Activated naive CD4-positive, alpha-beta T cell treated with anti-CD3 and anti-CD28 coated beads, Interleukin-2, amount 10 ng/mL, durations not matched to agents 7 days and 5 days (primary cell): ENCODE measurements at places on chromosomes 7 and 10.

DNA sequence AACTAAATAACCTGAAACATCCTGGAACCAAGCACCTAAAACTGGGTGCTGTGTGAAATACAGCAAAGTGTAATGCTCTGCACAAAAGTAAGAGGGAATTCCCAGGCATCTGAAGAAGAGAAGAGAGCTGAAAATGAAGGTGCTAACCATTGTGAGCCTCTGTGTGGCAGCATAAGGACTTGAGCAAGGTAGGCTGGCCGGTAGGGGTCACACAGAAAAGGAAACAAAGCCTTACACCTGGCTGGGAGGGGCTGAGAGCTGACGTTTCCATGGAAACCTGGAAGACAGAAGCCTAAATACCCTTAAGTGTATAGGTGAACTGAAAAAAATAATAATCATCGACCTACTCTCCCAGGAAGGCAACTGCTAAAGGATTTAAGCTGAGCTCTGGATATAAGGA lies 48.6 kb downstream of the CUL1 start:
- H3K27me3 ChIP-seq: no peaks in the 10 kb centered on the region
- peaks cover 4% of the 10 kb centered on the region for H3K4me1 ChIP-seq
- no peak overlapping the region for H3K27ac ChIP-seq
- H3K36me3 ChIP-seq: peaks cover 45% of the 10 kb centered on the region
- no peak for DNase-seq

- peaks cover 7% of the 10 kb centered on the region for H3K4me1 ChIP-seq
- no peak overlapping the region for H3K4me3 ChIP-seq
- peaks cover 3% of the 10 kb centered on the region for H3K27me3 ChIP-seq
- no peaks in the 10 kb centered on the region for H3K36me3 ChIP-seq
- DNase-seq: no peak
Observed at GRCh38 chr7:114864278-114864677, 57.6 kb upstream of the MDFIC start.

- H3K36me3 ChIP-seq: no peaks in the 10 kb centered on the region
- no peaks in the 10 kb centered on the region for H3K27me3 ChIP-seq
- no peak overlapping the region for H3K4me3 ChIP-seq
- H3K4me1 ChIP-seq: no peaks in the 10 kb centered on the region
Observed at GRCh38 chr10:44697116-44697515, 214.0 kb upstream of the TMEM72 start.

GRCh38 chr7:151198945-151199848 lies 11.1 kb downstream of the H2BK1 start:
- peaks cover 3% of the 10 kb centered on the region for H3K4me1 ChIP-seq
- no peaks in the 10 kb centered on the region for H3K36me3 ChIP-seq
- no peak overlapping the region for H3K4me3 ChIP-seq
- H3K27ac ChIP-seq: no peak overlapping the region
- DNase-seq: no peak
- peaks cover 48% of the 10 kb centered on the region for H3K27me3 ChIP-seq

DNA sequence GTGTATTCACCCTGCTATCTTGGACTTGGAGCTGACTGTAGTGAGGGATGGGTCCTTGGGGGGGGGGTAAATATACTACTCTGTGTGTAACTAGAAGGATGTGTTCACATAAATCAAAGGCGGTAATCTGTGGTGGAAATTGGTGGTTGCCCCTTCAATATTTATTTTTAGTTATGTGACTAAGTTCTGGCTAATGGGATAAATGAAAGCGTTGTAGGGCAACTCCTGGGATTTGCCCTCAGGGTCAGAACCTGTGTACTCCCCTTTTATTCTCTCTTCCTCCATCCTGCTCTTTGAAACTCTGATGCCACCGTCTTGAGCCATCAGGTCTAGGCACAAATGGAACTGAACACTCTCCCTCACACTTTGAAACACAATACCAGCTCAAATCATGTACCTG lies 24.3 kb upstream of the ST7 start:
- H3K4me1 ChIP-seq: peaks cover 5% of the 10 kb centered on the region
- DNase-seq: no peak
- H3K27ac ChIP-seq: no peak overlapping the region
- peaks cover 12% of the 10 kb centered on the region for H3K27me3 ChIP-seq
- no peak overlapping the region for H3K4me3 ChIP-seq

DNA sequence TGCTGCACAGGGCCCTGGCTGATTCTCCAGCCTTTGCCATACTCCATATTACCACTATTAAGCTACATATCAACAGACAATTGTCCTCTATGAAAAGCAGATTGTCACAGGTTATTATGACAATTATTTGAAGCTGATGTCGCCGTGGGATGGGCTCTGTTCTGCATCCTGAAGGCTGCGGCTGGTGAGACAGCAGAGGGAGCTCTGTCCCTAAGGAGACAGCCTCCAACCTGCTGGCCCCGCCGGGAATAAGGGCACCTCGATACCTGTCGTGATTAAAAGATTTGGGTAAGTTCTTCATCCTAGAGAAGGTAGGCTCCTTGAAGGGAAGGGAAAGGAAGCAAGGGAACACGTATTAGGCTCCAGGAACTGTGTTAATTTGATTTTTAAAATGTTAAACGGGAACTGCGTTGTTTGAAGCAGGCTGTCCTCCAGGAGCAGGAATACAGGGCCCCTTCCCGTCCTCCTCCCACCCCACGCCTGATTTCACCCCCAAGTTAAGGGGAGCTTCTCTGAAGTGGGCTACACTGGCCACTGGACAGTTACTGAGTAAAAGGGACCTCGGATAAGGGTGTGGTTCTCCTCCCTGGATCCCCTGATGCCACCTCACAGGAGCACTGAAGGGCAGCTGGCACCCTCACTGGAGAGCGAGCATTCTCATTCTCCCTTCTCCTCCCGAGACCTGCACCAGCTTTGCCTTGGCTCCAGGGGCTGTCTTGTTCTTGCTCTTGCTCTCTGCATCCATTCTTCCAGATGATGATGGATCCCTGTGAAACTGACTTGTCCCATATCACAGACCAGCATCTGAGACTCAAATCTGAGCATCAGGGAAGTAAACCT lies 11.8 kb upstream of the TIAL1 start:
- peak; percentile 39 for DNase-seq
- H3K4me1 ChIP-seq: peaks cover 3% of the 10 kb centered on the region
- no peak overlapping the region for H3K27ac ChIP-seq
- no peaks in the 10 kb centered on the region for H3K36me3 ChIP-seq
- no peak overlapping the region for H3K4me3 ChIP-seq

GRCh38 chr10:9009505-9009904 lies 955.0 kb downstream of the GATA3 start:
- H3K27ac ChIP-seq: peak overlapping the region; percentile 75
- H3K4me1 ChIP-seq: peaks cover 35% of the 10 kb centered on the region
- no peaks in the 10 kb centered on the region for H3K27me3 ChIP-seq
- no peak overlapping the region for H3K4me3 ChIP-seq

GRCh38 chr10:60921633-60922032 lies 22.4 kb downstream of the RHOBTB1 start:
- DNase-seq: no peak
- H3K4me1 ChIP-seq: no peaks in the 10 kb centered on the region
- no peaks in the 10 kb centered on the region for H3K36me3 ChIP-seq
- no peak overlapping the region for H3K4me3 ChIP-seq
- no peaks in the 10 kb centered on the region for H3K27me3 ChIP-seq

DNA sequence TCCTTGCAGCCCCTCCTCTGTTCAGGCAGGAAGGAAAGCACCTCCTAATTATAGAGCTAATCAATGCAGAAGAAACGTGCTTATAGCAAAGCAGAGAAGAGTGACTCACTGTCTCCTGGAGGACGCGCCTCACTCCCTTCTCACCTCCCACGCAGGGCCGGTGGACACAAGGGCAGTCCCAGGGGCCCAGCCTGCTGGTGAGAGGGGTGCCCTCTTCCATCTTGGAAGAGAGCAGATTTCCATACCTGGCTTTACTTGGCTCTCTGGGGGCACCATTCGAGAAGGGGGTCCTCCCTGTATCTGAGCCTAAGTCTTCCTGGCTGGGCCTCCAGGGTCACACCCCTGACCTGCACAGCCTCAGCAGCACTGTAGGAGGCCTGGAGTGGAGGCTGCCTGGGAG lies 55.8 kb downstream of the RASGEF1A start:
- H3K4me1 ChIP-seq: no peaks in the 10 kb centered on the region
- DNase-seq: peak; percentile 15
- no peak overlapping the region for H3K4me3 ChIP-seq
- H3K27ac ChIP-seq: no peak overlapping the region

DNA sequence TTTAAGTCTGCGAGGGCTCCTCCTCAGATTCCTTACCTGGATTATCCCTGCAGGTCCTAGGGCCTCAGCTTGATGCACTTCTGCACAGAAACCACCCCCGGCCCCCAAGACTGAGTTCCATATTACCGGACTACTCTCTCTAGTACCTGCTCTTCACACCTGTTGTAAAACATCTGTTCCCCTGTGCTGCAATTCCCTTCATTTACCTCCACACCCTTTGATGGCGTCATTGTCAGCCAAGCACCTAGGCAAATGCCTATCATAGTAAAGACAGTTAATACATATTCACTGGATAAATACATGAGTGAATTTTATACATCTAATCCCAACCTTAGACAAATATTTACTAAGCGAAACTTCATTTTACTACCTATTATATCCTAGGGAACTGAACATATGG lies 275.5 kb downstream of the PLXDC2 start:
- no peak for DNase-seq
- no peaks in the 10 kb centered on the region for H3K36me3 ChIP-seq
- no peaks in the 10 kb centered on the region for H3K4me1 ChIP-seq
- no peak overlapping the region for H3K27ac ChIP-seq
- H3K4me3 ChIP-seq: no peak overlapping the region
- no peaks in the 10 kb centered on the region for H3K27me3 ChIP-seq

- H3K4me3 ChIP-seq: no peak overlapping the region
- H3K27ac ChIP-seq: no peak overlapping the region
- H3K4me1 ChIP-seq: peaks cover 10% of the 10 kb centered on the region
- peaks cover 39% of the 10 kb centered on the region for H3K36me3 ChIP-seq
Observed at GRCh38 chr7:93140582-93141191, 7.5 kb downstream of the SAMD9L start.

- H3K4me1 ChIP-seq: peaks cover 8% of the 10 kb centered on the region
- no peak overlapping the region for H3K4me3 ChIP-seq
- H3K27me3 ChIP-seq: no peaks in the 10 kb centered on the region
- peak; percentile 30 for DNase-seq
- H3K27ac ChIP-seq: peak overlapping the region; percentile 45
Observed at GRCh38 chr10:77041636-77042258, 595.9 kb downstream of the KCNMA1 start.

GRCh38 chr7:31633894-31634494 lies 53.0 kb upstream of the PPP1R17 start:
- no peak for DNase-seq
- no peak overlapping the region for H3K27ac ChIP-seq
- no peaks in the 10 kb centered on the region for H3K36me3 ChIP-seq
- H3K4me3 ChIP-seq: no peak overlapping the region

- no peak overlapping the region for H3K4me3 ChIP-seq
- no peaks in the 10 kb centered on the region for H3K27me3 ChIP-seq
- DNase-seq: no peak
- no peaks in the 10 kb centered on the region for H3K4me1 ChIP-seq
- no peak overlapping the region for H3K27ac ChIP-seq
- no peaks in the 10 kb centered on the region for H3K36me3 ChIP-seq
Observed at GRCh38 chr7:14666913-14667312, 235.6 kb downstream of the DGKB start.

DNA sequence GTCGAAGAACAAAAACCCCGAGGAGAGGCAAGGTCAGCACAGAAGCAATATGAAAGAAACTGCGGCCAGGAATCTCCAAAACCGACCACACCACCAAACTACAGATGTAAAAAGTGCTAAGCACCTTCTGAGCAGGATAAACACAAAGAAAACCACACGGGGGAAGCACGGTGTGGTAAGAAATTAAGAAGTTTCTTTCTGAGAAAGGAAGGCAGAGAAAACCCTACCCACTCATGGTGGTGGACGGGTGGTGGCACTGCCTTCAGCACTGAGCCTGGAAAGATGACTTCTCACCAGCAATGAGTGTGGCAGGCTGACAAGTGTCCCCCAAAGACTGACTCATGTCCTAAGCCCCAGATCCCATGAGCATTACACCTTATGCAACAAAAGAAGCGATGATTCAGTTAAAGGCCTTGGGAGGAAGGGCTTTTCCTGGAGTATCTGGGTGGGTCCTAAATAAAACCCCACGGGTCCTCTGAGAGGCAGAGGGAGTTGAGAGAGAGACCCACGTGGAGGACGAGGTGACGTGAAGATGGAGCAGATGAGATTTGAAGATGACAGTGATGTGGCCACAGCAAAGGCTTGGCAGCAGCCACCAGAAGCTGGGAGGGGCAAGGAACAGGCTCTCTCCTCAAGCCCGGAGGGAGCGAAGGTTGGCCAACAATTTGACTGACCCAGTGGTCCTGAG lies 124.9 kb downstream of the DLG5 start:
- no peak overlapping the region for H3K4me3 ChIP-seq
- no peak overlapping the region for H3K27ac ChIP-seq
- peaks cover 13% of the 10 kb centered on the region for H3K27me3 ChIP-seq
- H3K36me3 ChIP-seq: peaks cover 2% of the 10 kb centered on the region

- H3K27ac ChIP-seq: no peak overlapping the region
- no peak overlapping the region for H3K4me3 ChIP-seq
- DNase-seq: no peak
- no peaks in the 10 kb centered on the region for H3K4me1 ChIP-seq
Observed at GRCh38 chr7:96084881-96085553, 236.9 kb downstream of the SLC25A13 start.

DNA sequence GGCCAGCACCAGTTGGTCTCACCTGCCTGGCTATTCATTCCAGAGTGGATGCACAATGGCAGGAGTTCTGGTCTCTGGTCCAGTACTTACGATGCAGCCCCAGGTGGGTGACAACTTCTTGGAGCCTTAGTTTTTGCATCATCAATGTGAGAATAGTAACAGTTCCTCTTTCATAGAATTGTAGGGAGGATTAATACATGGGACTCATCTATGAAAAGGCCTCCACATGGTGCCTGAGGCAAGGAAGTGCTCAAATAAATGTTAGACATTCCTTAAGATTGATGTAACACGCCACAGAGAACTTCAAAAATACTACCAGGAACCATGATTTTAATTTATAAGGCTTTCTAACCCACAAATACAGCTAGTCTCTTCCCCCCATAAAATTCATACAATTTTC lies 120.1 kb upstream of the CHST15 start:
- H3K4me1 ChIP-seq: no peaks in the 10 kb centered on the region
- peaks cover 17% of the 10 kb centered on the region for H3K27me3 ChIP-seq
- DNase-seq: no peak
- H3K27ac ChIP-seq: no peak overlapping the region

GRCh38 chr7:28942168-28942567 lies 16.0 kb downstream of the TRIL start:
- no peak overlapping the region for H3K4me3 ChIP-seq
- H3K4me1 ChIP-seq: no peaks in the 10 kb centered on the region
- peaks cover 7% of the 10 kb centered on the region for H3K27me3 ChIP-seq
- no peaks in the 10 kb centered on the region for H3K36me3 ChIP-seq

- H3K27me3 ChIP-seq: peaks cover 4% of the 10 kb centered on the region
- DNase-seq: no peak
- H3K36me3 ChIP-seq: no peaks in the 10 kb centered on the region
- H3K4me1 ChIP-seq: no peaks in the 10 kb centered on the region
Observed at GRCh38 chr7:25575634-25576033, 347.3 kb upstream of the NPVF start.

DNA sequence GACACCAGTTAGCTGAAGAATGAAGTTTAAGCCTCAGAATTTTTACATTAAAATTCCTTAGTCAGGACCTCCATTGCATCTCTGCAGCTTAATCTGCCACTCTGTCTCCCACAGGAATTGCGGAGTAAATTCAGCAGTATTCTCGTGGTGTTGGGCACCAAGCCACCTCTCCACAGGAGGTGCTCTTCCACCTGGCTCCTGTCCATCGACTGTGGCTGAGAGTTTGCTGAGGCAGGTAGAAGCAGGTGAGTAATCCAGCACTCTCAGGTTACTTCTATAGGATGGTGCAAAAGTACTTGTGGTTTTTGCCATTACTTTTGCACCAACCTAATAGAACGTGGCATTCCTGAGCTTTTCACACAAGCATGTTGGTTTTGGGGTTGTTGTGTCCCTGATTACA lies 134.1 kb downstream of the GFRA1 start:
- no peaks in the 10 kb centered on the region for H3K27me3 ChIP-seq
- no peak overlapping the region for H3K4me3 ChIP-seq
- H3K36me3 ChIP-seq: no peaks in the 10 kb centered on the region
- no peak for DNase-seq
